ENCODE measurements at places on chromosomes 7 and 10. TPM values are rescaled to one million over a fixed set of nuclear protein-coding genes. Genes with fewer than 3 reads are reported as not detected.

Gene HOGA1
- not detected for total RNA-seq

Gene SAMD9L
- total RNA-seq, result 13.5 TPM

Gene ZNF22
- total RNA-seq, result 26.3 TPM

Gene UCMA
- not detected for total RNA-seq

Gene NYAP1
- total RNA-seq, result not detected

Gene PRPF18
- 48.5 TPM for total RNA-seq

Gene CALHM1
- not detected for total RNA-seq

Gene TUBAL3
- 0.23 TPM for total RNA-seq

GRCh38 chr10:3131098-3131497 lies 41.5 kb downstream of the PITRM1 start:
- no peak for DNase-seq

DNA sequence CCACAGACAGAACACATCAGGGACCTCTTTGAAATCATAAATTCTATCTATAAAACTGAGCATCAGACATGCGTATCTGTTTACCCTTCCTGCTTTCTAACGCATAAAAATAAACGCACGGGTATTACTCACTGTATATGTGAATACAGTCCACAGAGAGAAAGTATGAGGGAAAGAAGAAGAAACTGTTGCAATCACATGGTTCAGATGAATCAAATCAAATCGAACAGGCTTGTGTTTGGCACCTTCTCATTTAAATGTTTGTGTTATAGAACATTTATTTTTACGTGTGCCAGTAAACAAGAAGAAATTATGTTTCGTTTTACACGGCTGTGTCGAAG lies 322.0 kb downstream of the FRMD4A start:
- DNase-seq, result no peak

- DNase-seq, result no peak
These were observed 356.9 kb downstream of the DNAJB6 start for GRCh38 chr7:157693521-157694375.

GRCh38 chr7:21782996-21783395 lies 162.7 kb downstream of the CDCA7L start:
- no peak for DNase-seq

DNA sequence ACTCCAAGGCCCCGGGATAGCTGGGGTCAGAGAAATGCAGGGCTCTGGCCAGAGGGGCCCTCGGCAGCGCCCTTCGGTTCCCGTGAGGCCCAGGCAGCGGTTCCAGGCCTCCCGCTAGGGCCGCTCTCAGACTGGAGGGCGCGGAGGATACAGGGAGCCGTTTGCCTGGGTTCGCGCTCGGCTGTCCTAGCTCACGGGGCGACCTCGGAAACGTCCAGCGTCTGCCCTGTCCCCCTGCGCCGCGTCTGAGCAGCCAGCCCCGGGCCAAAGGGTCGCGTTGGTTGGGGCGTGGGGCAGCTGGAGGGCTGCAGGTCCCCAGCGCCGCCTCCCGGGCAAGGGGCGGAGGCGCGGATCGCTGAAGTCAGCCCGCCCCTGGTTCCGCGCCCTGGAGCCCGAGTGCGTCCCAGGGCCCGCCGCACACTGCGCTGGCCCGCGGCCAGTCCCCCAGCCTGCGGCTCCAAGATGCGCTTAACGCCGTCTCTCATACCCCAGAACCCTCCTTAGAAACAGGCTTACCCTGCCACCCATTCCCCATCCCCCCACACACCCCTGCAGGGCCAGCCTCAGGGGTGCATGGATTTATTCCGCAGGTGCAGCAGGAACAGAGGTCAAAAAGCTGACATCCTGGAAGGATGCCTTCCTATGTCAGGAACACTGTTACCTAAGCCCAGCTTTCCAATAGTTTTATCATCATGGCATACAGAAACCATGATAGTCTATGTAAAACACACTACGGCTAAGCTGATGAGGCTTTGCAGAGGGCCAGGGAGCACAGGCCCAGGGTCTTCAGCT lies 22.1 kb upstream of the OPN4 start:
- DNase-seq, result no peak

DNA sequence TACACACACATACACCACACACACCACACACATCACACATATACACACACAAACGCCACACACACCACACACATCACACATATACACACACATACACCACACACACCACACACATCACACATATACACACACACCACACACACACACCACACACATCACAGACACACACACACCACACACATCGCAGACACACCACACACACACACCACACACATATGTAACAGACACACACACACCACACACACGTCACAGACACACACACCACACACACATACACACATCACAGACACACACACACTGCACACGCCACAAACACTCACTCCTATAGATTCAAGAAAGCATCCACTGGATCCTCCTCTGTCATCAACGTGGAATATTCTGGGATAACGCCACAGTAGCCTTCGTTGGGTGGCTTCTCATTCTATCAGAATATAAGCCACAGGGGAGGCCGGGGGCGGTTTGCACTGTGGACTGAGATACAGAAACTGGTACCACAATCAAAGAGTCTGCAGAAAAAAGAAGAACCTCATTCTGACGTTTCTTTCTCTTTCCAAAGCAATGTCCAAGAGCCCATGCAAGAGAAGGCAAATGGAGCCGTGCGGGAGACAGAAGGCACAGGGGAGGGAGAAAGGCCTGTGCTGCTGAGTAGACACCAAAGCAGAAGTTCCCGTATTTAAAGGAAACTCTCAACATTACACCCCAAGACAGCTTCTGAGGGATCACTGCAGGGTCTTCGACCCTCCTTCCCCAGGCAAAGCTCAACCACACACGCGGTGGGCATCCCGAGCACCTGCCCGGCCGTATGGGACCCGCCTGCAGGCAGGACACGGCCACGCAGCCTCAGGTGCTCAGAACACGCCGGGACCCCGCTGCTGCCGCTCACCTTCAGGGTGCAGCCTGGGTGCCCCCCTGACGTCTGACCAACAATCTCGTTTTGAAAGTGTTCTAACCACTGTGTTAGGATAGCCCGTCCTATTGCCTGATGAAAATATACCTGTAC lies 321.2 kb downstream of the DNAJB6 start:
- peak; percentile 4 for DNase-seq

DNA sequence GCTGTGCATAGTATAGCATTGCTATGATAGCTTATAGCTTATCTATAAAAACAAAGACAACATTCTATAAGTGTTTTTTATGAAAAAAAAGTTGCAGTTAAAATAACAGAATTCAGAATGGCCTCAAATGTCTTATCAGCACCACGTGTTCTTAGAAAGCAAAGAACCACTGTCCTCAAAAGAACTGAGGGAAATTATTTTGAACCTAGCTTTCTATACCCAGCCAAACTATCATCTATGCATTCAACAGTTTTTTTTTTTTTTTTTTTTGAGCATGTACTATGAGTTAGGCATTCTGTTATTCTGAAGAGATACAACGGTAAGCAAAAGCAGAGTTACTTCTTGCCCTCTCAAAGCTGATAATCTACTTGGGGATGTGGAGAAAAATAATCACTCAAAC lies 247.8 kb downstream of the CREB5 start:
- no peak for DNase-seq

DNA sequence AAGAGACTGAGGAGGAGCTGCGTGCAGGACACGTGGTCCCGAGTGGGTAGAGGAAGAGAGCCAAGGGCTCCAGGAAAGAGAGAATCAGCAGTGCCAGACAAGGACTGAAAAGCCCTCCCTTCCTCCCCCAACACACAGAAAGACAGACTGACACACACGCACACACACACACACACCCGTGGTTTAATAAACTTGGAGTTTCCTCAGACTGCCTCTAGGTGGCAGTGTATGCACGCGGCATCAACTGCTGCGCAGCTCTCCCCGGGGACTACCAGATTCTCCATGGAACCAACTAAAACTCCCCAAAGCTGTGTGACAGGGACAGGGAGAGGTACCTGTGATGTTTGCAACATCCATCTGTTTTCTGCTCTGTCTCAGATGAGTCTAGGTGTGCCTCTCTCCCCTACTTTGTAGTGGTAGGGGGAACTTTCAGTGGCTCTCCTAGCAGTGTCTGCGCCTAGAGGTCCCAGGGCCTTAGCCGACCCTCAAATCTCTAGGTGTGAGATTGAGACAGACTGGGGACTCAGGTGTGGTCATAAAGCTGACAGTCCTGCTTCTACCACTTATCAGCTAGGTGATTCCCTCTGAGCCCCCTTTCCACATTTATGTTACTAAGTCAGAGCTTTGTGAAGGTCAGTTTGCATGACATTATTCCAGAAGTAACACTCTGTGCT lies 9.3 kb upstream of the TSPAN14 start:
- peak; percentile 67 for DNase-seq

DNA sequence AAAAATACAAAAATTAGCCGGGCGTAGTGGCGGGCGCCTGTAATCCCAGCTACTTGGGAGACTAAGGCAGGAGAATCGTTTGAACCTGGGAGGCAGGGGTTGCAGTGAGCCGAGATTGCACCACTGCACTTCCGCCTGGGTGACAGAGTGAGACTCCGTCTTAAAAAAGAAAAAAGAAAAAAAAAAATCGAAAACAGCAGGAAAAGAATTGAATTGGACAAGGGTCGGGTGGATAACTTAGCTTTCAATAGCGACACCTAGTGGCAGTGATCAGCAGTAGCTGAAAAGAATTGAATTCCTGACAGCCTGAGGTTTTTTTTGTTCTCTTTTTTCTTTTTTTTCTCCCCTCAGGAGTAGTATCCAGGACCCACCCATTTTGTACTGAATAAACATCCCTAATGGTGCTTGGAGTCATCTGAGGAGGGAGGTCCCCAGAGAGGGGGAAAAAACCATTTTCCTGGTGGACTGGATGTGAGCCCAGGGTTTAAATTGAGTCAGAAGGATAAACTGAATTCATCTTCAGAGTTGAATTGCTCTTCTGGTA lies 55.1 kb downstream of the CYCS start:
- DNase-seq, result peak; percentile 85

DNA sequence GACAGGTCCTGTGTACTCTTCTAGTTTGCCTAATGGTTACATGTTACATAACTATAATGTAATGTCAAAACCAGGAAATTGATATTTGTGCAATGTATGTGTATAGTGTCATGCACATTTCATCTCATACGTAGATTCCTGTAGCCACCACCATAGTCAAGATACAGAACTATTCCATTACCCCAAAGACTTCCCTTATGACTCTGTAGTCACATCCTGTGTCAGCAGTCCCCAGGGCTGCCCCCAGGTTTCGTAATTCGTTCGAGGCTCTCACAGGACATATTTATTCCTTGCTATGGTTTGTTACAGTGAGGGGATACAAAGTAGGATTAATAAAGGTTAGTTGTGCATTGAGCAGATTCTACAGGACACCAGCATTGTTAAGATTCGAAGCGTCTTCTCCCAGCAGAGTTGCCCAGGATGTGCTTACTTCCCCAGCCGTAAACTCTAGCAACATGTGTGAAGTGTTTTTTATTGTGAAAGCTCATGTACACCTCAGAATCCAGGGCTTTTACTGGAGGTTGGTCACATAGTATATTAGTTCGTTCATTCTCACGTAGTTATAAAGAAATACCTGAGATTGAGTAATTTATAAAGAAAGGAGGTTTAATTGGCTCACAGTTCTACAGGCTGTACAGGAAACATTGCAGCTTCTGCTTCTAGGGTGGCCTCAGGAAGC lies 18.6 kb downstream of the RABGEF1 start:
- DNase-seq, result no peak

- no peak for DNase-seq
These were observed 39.7 kb downstream of the MTPAP start for GRCh38 chr10:30309403-30309802.

DNA sequence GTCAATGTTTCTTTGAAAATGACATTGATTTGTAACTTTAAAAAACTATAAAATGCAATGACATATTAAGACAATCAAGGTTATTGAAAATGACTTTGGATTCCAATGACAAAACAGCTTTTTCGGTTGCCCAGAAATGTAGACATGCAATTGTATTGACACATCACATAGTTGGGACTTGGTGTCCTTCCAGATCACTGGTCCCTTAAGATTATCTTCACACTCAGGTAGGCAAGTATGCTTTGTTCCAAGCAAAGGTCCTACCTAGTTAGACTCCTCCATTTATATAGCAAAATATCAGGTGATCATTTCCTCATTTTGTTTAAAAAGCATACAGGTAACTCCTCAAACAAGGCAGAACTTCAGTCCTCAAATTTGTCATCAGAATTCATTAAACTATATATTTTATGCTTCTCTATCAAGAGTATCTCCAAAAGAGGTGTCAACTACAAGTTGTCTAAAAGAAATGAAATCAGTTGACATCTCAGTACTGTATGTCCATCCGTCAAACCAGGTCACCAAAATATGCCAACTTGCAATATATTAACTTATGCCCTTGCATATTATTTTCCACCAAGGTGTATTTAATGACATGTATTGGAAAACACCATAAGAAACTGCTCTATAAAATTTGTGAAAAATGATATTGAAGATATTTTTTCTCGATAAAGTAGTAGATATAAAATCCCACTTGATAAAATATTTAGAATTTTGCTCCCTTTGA lies 64.6 kb downstream of the TSPAN12 start:
- no peak for DNase-seq

- DNase-seq, result no peak
These were observed 852 bp upstream of the KLF6 start for GRCh38 chr10:3785851-3786271.

DNA sequence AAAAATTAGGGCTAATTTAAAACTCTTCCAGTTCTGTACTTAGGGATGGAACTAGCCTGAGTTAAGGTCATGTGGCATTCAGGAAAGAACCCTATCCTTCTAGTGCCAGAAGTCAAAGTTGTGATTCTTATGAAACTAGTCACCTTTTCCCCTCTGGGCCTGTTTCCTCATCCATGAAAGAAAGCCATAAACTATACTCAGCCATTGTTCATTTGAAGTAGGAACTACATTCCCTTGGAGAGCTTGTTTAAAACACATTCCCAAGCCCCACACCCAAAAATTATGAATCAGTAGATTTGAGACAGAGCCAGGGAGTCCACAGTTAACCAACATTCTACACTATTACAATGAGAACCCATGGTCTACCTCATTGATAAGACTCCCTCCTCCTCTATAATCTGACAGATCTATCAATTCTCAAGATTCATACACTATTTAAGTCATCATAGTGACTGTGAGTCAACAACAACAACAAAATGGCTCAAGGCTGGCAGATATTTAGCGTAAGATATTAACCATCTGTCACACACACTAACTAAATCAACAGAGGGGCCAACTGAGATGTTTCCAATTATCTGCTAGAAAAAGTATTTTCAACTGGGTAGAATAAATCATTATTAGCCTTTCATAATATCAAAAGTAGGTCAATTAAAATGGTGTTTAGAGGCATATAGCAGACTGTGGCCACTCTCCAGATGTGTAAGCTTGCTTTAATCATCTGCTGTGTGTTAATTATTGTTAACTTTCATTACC lies 102.3 kb downstream of the SLC25A13 start:
- peak; percentile 36 for DNase-seq

GRCh38 chr7:106462914-106463482 lies 178.2 kb upstream of the NAMPT start:
- no peak for DNase-seq

DNA sequence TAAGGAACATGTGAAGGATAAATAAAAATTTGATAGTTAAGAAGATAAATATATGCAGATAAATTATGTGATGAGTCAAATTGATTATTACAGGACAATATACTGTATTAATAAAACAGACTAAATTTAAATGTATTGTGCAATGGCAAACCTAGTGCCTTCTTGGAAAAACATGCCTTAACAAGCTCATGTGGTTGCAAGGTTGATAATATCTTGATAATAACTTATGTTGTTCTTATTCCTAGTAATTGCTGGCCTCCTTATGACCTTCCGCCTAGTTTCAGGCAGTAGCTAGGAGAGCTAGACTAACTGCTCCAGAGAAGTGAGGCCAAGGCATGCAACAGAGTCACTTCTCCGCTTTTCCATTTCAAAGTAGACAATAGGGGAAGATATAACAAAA lies 7.6 kb upstream of the RAB11FIP2 start:
- no peak for DNase-seq

- DNase-seq, result no peak
These were observed 198.9 kb upstream of the CCDC6 start for GRCh38 chr10:60105295-60105695.
